ENCODE measurements at places on chromosomes 1 and 21.
A peak's percentile ranks its signal among the peaks of the same experiment; 100 is the strongest.

DNA sequence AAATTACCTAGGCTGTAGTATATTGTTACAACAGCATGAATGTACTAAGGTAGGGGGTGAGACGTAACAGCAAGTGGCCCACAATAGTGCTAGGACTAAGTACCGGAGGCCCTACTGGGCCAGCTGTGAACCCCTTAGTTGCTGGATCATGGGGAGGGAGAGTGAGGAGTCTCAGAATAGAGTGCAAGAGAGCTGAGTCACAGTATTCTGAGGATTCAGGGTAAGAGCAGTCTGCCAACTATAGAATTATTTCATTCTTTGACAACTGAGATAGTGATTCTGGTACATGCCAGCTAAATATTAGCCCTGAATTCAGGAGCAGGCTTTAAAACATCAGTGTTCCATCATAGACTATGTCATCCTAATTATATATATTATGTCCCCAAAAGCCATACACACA is 218.7 kb downstream of the TM2D1 start:
- no peak for DNase-seq

DNA sequence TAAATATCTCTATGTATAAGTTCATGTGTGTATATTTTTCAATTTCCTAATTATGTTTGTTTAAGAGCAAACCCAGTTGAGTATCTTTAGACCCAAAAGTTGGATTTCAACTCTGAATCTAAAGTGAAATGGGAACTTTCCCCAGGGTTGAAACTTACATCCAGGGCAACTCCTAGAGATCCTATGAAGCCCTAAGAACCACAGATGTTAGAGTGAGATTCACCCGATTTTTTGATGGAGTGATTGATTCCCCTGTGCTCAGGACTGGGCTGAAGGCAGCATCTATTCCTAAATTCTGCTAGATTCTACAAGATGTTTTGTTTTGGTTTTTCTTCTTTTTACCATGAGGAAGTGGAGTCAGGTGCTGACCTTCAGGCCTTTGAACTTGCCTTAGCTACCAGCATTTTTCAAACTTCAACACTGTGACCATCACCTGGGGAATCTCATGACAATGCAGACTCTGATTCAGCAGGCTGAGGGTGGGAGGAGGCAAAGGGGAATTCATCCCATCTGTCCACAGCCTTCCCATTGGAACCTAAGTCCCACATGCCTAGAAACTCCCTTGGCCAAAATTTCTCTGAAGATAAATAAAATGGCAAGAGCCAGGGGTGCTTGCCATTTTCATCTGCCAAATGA is 145.5 kb downstream of the ETS2 start:
- DNase-seq, result no peak

GRCh38 chr1:3065797-3066196 is 3.2 kb upstream of the PRDM16 start:
- no peak for DNase-seq

GRCh38 chr1:245687636-245688535 is 533.1 kb downstream of the KIF26B start:
- no peak for DNase-seq

GRCh38 chr21:38830671-38831525 is 25.2 kb downstream of the ETS2 start:
- DNase-seq, result no peak

GRCh38 chr1:59743324-59744091 is 71.2 kb upstream of the HOOK1 start:
- no peak for DNase-seq

DNA sequence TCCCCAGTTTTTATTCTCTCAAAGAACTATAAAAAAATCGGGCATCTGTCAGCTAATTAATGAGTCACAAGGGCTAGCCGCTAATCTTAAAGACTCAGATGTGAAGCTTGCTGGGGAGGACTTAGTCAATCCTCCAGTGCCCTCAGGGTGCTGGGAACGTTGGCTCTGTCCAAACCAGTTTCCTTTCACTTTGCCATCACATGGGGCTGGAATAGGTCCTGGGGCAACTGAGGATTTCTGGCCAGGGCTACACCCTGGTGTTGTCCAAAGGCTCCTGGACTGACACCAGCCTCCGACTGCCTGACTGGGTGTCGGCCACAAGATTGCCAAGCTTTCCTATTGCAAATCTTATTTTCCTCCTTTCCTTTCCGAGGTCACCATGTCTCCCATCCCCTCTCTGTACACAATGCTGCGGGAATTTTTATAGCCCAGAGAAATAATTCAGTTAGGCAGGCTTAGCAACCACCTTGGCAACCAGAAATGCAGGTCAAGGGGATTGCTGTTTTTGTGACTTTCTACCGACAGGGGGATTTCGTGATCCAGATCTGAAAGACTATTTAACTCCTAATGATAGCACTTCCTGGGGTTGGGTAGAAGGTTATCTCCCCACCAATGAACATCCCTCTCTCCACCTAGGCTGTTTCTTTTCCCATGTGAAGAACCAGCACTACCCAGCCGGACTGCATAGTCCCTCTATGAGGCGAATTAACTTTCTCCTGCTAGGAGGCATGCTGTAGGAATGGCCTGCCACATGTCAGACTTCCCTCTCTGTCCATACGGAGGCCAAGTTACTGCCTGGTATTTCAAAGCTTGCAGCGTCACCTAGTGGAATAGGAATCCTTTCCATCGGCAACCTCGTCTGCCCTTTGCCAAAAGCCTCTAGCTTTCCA is 29.9 kb upstream of the CTBS start:
- no peak for DNase-seq

DNA sequence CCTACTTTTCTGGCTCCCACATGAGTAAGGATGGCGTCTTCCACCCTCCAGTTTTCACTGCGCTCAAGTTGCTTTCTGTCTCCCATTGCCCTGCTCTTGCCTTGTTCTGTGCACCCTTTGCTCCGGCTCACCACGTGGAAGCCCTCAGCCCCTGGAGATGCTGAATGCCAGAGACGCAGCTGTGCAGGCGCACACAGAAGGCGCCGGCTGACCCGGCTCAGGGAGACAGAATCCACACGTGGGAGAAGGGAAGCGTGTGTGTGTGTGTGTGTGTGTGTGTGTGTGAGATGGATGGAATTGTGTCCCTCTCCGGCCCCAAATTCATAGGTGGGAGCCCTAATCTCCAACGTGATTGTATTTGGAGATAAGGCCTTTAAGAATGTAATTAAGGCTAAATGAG is 118.2 kb upstream of the ERRFI1 start:
- no peak for DNase-seq

- DNase-seq, result no peak
These were observed 66.7 kb downstream of the TTLL7 start for GRCh38 chr1:83932281-83932680.

DNA sequence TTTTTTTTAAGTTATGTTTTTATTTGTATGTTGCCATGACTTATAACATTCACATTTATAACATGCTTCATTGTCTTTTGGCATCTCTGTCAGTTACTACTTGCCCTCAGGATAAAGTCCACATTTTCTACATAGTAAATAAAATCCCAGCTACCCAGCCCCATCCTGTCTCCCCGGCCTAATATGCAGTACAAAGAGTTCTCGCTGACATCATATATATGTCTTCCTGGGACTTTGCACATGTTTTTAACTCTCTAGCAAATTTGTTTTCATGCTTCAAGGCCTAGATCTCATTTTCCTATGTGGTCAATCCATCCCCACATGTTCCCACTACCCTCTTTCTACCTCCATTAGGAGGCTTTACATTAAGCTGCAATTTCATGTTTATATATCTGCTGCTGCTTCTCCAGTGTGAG is 33.0 kb upstream of the IVNS1ABP start:
- DNase-seq, result no peak

- DNase-seq, result no peak
These were observed 55.8 kb upstream of the SSBP3 start for GRCh38 chr1:54461731-54462596.

- no peak for DNase-seq
These were observed 169.0 kb downstream of the AGBL4 start for GRCh38 chr1:49854741-49855140.

- no peak for DNase-seq
These were observed 9.3 kb upstream of the CAPN2 start for GRCh38 chr1:223702735-223703667.

- no peak for DNase-seq
These were observed 150.1 kb downstream of the PBX1 start for GRCh38 chr1:164709126-164709525.

DNA sequence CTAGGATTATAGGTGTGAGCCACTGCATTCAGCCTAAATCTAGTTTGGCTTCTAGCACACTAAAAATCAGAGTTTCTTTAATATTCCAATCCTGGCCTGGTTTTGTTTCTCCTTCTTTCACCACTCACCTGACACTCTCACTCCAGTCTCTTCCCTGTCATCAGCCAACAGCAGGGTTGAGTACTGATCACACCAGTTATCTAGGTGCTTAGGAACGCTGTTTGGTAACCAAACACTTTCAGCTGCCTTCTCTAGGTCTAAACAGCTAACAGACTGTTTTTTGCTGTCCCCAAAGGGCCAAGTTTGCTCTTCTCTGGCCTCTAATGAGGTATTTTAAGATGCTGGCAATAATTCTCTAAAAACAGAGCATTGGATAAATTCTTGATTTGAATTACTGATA is 17.7 kb upstream of the FRRS1 start:
- no peak for DNase-seq

DNA sequence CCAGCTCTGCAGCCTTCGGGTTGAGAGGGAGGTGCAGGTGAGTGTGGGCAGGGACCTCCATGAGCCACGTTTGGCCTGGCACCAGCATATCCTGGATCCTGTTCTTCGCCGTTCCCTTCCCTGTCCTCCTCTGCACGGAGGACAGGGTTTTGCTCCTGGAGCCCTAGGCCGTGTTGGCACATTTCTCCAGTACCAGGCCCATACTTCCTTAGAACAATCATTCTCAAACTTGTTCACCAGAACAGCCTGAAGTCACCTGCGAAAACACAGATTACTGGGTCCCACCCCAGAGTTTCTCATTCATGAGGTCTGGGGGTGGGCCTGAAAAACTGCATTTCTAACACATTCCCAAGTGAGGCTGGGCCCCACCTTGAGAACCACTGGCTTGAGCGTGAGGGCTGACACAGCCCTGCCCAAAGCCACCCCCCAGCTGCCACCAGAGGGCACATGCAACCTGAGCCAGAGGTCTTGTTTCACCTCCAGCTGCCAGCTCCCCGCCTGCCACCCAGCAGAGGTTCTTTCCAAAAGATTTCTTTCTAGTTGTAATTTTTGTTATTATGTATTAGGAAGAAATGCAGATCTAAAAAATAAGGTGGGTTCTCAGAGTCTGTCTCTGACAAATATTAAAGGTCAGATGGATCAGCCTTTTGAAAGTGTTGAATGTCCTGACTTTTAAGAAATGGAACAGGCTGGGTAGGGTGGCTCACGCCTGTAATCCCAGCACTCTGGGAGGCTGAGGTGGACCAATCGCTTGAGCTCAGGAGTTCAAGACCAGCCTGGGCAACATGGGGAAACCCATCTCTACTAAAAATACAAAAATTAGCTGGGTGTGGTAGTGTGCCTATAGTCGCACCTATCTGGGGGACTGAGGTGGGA is 39.6 kb upstream of the LDLRAP1 start:
- peak; percentile 82 for DNase-seq

DNA sequence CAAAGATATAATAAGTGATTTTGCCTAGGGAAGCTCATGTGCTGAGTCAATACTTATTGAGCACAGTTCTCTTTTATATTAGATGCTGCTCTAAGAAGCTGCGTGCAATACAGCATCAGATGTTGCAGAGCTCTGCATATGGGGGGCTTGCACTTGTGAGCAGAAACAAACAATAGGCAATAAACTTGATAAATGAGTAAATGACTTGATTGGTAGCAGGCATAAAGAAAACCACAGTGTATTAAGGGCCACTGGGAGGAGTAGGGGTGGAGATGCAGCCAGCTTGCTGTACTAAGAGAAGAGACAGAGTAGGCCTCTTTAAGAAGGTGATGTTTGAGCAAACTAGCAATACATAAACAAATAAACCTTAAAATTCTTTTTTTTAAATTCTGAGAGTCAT is 598.5 kb upstream of the ADAMTS5 start:
- DNase-seq, result no peak

DNA sequence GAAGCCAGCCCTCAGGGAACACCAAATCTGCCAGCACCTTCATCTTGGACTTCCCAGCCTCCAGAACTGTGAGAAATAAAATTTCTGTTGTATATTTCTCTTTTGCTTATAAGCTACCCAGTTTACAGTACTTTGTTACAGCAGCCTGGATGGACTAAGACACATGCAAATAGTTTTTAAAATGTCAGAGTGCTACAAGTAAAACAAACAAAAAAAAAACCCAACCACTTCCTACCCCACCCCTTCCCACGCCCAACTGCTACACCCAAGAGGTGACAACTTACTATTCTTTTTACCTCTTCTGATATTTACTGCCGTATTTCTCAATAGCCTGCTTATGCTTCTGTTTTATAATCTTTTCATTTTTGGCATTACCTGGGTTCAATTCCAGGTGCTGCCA is 8.6 kb upstream of the SPSB1 start:
- DNase-seq, result no peak

GRCh38 chr1:53189061-53189460 is 7.6 kb upstream of the CPT2 start:
- no peak for DNase-seq

GRCh38 chr1:208351838-208352237 is 107.7 kb upstream of the PLXNA2 start:
- no peak for DNase-seq

GRCh38 chr1:86470859-86471258 is 2.1 kb downstream of the CLCA1 start:
- no peak for DNase-seq

- DNase-seq, result no peak
These were observed 64.8 kb downstream of the UBE2T start for GRCh38 chr1:202276920-202277319.

DNA sequence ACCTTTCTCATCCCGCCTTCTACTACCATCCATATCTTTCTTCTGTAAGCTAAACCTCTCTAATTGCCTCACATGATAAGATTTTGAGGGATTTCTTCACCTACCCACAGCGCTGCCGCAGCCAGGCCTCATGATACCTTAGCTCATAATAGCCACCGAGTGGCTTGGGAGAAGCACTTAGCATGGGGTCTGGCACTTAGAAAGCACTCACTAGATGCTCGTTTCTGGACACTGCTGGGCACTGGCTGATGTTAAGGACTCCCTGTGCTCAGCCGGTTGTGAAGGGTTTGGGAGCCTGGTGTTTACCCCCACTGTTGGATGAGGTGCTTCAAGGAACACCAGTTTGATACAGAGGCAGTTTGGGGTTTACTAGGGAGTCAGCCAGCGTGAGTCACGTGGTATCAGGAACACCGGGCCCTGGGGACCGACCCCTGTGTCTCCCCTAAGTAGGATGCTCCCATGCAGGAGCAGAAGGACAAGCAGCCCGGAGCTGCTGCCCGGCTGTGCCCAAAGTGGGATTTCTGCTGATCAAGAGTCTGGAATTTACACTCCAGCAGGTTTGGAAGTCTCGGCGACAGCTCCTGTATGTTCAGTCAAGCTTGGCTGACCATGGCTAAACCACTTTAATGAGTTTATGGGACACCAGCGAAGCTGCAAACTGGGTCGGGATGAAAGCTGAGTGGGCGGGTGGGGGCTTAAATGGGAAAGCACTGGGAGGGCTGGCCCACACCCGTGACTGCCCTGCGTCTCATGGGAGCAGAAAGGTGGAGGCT is 63.3 kb downstream of the GALNT2 start:
- no peak for DNase-seq
